CD4-positive, alpha-beta T cell treated with Interleukin-1 beta for 1 hour (primary cell): ENCODE measurements at places on chromosomes 16 and 17.
A peak's percentile ranks its signal among the peaks of the same experiment; 100 is the strongest.

DNA sequence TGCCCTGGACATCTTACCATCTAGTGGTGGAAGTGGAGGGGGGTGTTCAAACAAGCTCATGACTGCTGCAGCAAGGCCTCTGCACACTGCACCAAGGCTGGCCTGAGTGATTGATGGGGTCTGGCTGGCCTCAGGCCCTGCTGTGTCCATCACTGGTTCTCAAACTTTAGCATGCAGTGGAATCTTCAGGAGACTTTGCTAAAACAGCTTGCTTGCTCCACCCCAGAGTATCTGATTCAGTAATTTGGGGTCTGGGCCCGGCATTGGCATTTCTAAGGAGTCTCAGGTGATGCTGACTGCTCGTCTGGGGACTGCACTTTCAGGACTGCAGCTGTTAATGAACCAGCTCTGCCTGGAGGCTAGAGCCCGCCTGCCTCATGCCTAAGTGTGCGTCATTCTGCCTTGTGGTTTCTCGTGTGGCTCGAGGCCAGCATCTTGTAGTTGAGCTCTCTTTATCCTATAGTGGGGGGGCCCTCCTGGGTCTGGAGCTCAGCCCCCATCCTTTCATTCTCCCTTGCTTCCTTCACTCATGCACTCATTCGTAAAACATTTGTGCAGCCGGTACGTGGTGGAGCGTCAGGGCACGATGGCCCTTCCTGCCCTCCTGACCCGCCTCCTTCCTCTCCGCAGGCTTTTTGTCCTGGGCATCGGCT is 4.1 kb downstream of the MGAT5B start:
- no peak for DNase-seq

DNA sequence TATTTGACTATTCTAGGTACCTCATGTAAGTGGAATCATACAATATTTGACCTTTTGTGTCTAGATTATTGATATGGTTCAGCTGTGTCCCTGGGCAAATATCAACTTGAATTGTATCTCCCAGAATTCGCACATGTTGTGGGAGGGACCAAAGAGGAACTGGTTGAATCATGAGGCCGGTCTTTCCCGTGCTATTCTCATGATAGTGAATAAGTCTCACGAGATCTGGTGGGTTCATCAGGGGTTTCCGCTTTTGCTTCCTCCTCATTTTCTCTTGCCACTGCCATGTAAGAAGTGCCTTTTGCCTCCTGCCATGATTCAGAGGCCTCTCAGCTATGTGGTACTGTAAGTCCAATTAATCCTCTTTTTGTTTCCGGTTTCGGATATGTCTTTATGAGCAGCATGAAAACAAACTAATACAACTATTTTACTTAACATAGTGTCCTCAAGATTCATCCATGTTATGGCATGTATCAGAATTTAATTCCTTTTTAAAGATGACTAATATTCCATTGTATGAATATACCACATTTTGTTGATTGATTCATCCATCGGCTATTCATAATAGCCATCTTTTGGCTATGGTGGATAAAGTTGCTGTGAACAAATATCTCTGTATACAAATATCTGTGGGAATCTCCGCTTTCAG is 129.1 kb downstream of the FTO start:
- no peak for DNase-seq

GRCh38 chr17:66807182-66807581 is 27.7 kb upstream of the CACNG5 start:
- no peak for DNase-seq

- DNase-seq = peak; percentile 24
Observed at GRCh38 chr17:32265192-32265923, at the start of gene RHBDL3. Gene RHBDL3 (plus strand): TSS chr17:32265832. CDS start chr17:32266190, 358 bp downstream.

DNA sequence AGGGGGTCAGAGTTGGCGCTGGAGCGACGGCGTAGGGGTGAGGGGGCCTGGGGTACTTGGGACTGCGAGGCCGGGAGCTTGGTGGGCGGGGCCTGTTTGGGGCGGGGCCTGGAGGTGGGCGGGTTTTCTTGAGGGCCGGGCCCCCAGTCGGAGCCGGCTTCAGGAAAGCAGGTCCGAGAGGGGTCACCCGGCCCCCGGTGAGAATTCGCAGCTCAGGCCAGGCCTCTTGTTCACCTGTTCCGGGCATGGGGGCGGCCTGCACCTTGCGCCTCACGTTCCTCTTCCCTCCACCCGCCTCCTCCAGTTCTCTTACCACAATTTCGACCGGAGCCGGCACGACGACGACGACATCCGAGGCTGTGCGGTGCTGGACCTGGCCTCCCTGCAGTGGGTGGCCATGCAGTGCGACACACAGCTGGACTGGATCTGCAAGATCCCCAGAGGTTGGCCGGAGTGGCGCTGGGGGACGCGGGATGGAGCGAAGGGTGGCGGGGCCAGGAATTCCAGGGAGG is 52.5 kb downstream of the MRC2 start:
- no peak for DNase-seq
